ENCODE measurements at places on chromosomes 5 and 9.

GRCh38 chr5:40410964-40411635, 268.6 kb upstream of the PTGER4 start:
- DNase-seq: peak; percentile 61

GRCh38 chr9:109274884-109275730, 45.8 kb downstream of the EPB41L4B start:
- DNase-seq: no peak

GRCh38 chr9:93028448-93029006, 30.0 kb upstream of the SUSD3 start:
- no peak for DNase-seq

GRCh38 chr9:126992427-126992826, 77.8 kb downstream of the RALGPS1 start:
- DNase-seq: no peak

- no peak for DNase-seq
Observed at GRCh38 chr9:84266087-84266561, 74.4 kb downstream of the SLC28A3 start.
